ENCODE measurements at places on chromosomes 12 and 14. TPM values are rescaled to one million over a fixed set of nuclear protein-coding genes. Genes with fewer than 3 reads are reported as not detected.

Gene SDS
- total RNA-seq: not detected

DNA sequence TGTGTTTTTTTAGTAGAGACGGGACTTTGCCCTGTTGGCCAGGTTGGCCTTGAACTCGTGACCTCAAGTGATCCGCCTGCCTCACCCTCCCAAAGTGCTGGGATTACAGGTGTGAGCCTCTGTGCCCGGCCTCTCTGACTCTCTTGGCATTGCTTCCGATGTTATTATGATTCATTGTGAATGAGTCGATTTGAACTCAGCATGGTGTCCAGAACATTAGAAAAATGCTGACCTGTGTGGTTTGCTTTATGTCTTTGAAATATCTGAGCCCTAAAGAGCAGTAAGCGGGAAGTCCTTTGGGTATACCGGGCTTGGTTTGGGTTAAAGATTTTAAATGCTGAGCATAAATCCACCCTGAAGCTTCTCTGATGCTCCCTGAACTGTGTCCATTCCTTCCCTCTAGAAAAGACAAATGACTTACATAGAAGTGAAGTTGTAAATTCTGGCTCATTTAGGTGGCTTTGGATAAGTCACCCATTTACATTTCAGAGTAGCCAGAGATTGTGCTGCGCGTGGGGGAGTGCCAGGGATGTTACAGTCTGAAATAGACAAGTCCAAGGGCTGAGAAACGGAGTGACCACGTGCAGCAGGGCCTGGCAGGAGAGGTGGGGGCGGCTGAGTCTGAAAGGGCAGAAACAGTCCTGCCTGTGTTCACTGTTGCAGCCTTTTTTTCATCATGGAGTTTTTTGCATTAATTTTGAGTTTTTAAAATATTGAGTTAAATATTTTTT lies 39.6 kb downstream of the SLC15A4 start:
- H3K27ac ChIP-seq: no peak overlapping the region
- no peaks in the 10 kb centered on the region for H3K4me1 ChIP-seq
- no peaks in the 10 kb centered on the region for H3K36me3 ChIP-seq
- DNase-seq: no peak

GRCh38 chr14:89221109-89221810 lies 195.8 kb downstream of the FOXN3 start:
- DNase-seq: no peak
- H3K4me3 ChIP-seq: no peak overlapping the region
- H3K36me3 ChIP-seq: peaks cover 8% of the 10 kb centered on the region
- peaks cover 42% of the 10 kb centered on the region for H3K4me1 ChIP-seq

Gene CAPZA3
- total RNA-seq: not detected

All from left ventricle myocardium inferior (tissue), 1 donor.